ENCODE measurements at places on chromosomes 2 and 18.

DNA sequence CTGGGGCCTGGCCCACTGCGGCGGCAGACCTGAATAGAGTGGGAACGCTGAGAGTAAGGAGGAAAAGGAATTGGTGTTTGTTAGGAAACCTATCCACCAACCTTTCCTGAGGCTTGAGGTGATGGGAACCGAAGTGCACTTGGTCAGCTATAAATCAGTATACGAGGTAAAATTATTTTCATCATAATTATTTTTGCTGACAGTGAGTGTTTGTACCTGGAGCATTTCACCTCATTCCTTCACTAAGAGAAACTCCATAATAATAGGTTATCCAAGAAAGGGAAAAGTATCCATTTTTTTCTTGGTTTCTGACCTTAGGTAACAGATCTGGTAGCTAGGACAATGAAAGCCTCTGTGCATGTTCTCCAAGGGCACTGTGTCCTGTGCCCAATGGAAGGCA lies 138.6 kb upstream of the RGPD4 start:
- no peak for DNase-seq

DNA sequence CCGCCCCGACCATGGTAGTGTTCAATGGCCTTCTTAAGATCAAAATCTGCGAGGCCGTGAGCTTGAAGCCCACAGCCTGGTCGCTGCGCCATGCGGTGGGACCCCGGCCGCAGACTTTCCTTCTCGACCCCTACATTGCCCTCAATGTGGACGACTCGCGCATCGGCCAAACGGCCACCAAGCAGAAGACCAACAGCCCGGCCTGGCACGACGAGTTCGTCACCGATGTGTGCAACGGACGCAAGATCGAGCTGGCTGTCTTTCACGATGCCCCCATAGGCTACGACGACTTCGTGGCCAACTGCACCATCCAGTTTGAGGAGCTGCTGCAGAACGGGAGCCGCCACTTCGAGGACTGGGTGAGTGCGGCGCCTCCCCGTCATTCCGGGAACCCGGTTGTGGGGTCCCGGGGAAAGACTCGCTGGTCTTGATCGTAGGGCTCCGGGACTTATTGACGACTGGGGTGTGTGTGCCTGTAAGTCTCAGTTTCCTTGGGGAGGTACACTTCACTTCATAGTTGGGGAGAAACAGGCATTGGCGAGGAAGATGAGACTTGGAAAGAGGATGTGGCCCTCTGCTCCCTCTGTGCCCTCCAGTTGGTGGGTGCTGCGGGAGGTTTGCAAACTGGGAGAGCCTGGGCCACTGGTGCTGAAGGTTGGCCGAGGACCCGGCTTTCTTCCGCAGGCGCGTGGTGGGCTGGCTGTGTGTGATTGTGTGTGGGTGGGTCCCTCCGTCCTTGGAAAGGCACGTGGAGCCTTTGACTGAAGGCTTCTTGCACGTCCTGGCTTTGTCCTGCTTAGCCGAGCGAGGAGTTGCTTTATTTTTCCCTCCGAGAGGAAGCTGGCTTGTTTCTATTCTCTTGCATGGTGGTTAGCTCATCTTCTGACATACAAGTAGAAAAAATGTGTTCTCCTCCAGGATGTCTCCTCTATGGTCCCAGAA lies 886 bp downstream of the PRKCE start:
- DNase-seq: peak; percentile 30

DNA sequence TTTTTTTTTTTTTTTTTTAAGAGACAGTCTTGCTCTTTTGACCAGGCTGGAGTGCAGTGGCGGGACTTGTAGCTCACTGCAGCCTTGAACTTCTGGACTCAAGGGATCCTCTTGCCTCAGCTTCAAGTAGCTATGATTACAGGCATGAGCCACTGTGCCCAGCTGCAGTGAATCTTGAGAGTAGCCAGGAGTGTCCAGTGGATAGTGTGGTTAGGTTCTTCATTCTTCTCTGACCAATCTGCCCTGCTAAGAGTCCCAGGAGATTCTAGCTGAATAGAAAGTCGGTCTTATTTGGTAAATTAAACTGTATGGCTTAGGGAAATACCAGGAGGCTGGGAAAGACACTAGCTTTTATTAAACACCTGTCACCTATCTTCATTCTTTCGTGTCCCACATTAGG lies 15.3 kb downstream of the USP39 start:
- DNase-seq: no peak

- DNase-seq: no peak
Observed at GRCh38 chr2:67760995-67761394, 301.8 kb downstream of the C1D start.

GRCh38 chr2:53452400-53452799 lies 315.2 kb upstream of the CHAC2 start:
- no peak for DNase-seq

GRCh38 chr2:224851811-224852210 lies 135.6 kb upstream of the CCDC195 start:
- DNase-seq: no peak

GRCh38 chr2:161131804-161132203 lies 28.4 kb upstream of the TANK start:
- DNase-seq: no peak

- DNase-seq: no peak
Observed at GRCh38 chr2:105515581-105516415, 116.9 kb upstream of the FHL2 start.

DNA sequence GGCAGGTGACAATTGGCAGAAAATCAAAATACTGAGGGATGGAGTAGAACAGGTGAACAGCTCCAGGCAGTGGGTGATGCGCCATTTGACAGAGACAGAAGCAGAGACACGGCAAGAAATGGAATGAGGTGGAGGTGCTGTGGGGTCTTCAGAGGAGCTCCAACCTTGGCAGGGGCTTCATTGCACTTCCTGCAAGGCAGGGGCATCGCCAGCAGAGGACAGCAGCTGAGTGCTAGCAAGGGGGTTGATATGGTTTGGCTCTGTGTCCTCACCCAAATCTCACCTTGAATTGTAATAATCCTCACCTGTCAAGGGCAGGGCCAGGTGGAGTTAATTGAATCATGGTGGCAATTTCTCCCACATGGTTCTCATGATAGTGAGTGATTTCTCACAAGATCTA lies 42.8 kb downstream of the CCDC68 start:
- no peak for DNase-seq

GRCh38 chr2:57575700-57576268 lies 470.8 kb upstream of the VRK2 start:
- DNase-seq: no peak

DNA sequence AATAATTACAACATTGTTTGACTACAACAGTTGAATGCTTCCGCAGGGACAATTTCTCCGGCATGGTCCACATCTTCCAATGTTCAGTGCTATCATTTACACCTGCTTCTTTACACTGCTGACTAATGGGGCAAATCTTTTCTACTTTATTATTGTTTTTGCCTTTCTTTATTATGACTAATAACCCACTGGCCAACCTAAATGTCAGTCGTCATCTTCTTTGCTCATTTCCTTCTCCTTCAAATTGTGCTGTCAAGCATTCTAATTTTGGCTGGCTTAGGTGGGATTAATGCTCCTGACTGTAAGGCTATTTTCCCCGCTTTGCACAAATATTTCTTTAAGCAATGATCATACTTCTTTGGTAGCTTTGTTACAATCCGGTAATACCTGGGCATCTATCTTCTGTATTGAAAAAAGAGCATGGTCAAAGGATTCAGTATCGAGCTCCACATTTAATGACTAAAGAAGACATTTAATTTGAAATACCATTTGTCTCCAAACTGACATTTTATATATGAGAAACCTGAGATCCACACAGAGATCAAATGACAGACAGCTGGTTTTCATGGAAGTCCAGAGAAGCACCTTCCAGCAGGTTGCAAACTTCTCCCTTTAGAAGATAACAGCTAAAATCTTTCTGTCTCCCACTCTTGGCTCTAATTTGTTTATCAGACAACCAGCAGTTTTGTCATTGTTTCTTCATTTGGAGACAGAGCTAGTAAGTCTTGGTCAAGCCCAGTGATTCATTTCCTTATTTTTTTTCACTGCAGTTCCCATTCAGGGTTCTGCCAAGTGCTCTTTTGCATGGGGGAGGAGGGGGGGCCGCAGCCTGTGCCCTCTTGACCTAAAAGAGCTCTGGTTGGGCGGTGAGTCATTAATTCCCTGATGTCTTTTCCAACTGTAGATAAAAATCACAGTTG lies 132.9 kb downstream of the SOCS6 start:
- DNase-seq: no peak

DNA sequence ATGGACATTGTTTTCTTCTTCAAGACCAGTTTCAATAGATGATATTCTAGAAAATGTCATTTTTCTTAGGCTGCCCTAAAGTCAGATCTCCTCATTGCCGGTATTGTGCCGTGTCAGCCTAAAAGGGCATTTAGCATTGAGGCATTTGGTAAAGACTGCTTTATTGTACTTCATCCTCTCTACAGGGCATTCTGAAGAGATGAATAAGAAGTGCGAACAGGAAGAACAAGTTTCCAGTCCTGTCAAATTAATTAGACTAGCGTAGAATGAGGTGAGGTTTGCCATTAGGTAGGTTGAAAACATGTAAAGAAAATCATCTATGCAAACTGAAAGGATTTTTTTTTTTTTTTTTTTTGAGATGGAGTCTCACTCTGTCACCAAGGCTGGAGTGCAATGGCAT lies 60.6 kb downstream of the ETAA1 start:
- DNase-seq: no peak

- DNase-seq: peak; percentile 72
Observed at GRCh38 chr2:69816923-69817542, 12.4 kb upstream of the GMCL1 start.

DNA sequence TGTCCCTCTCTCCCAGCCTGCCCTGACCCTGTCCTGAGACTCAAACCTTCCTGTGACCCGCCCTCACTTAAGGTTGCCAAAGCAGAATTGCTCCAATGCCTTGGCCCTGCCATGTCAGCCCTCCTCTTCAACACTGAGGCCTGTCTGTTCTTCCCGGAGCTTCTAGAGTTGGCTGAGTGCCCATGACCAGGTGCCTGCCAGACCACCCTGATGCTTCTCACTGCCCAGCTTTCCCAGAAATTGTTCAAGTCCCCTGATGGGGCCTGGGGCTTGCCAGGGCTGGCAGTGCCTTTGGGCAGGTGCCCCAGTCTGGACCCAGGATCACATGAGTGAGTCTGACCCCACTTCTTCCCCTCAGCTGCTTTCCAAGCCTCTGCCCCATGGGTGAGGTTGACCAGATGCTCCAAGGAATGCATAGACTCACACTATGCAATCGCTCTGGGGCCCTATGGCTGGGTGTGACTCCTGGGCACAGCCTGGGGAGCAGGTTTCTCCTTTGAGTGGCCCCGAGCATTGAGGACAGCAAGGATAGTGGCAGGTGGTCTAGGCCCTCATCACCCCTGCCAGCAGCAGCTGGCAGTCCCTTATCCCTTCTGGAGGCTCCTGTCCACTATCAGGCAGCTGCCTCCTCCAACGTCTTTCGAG lies 3.1 kb upstream of the INPP5D start:
- DNase-seq: no peak

DNA sequence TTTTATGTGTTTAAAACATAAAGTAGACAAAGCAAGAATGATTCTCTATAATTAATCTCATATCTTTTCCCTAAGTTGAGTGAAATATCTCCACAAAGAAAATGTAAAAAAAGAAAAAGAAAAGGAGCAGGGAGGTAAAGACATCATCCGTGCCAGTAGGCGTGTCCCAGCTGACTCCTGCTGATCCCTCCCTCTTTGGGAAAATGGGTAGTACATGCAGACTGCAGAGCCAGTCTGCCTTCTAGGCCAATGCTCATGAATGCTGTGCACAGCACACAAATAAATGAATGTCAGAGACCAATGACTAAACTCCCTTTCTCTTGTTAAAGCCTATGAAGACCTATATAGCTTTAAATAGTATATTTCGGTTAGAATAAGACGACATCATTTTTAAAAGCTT lies 64.7 kb downstream of the RAPH1 start:
- DNase-seq: no peak

GRCh38 chr2:176079285-176079830 lies 4.4 kb downstream of the EVX2 start:
- no peak for DNase-seq

GRCh38 chr2:46302005-46302695 lies 4.9 kb downstream of the EPAS1 start:
- no peak for DNase-seq

- no peak for DNase-seq
Observed at GRCh38 chr2:160423126-160423525, 70.5 kb downstream of the RBMS1 start.

DNA sequence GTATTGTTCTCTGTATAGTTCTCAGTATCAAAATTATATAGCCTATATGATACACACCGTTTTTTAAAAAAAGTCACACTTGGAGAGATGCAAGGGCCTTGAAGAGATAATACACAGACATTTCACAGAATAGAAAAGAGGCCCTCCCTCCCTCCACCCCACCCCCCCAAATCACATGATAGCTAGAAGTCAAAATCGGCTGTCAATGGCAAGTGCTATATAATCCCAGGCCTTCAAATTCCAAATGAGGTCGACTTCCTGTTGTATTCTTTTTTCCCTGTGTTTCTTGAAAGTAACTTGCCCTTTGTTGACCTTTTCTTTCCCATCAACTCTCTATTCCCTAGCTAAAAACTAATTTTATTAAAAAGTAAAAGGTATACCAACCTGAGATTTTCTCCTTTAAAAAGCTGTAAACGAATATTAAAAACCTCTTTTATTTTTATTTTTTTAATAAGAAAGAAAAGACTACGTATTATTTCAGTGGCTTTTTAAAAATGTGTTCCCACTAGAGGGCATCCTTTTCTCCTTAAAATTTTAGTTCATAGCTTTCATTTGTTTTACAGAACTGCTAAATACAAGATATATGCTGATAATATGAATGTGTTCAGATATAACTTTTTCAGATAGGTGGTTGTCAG lies 46.6 kb downstream of the KCMF1 start:
- DNase-seq: no peak

DNA sequence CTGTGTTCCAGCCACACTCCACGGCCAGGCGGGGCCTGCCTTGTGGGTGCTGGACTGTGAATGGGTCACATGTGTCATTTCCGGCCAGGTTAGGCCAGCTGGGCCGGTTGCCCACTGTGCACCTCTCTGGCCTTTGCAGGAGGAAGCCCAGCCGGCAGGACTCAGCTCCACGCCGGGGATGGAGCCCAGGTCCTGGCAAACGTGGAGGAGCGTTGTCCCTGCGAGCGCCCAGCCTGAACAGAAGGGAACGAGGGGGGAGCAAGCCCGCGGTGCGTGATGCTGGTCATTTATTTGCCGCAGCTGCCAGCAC lies 152.9 kb downstream of the PXDN start:
- DNase-seq: no peak
